ENCODE measurements at places on chromosomes 7 and 10.
A peak's percentile ranks its signal among the peaks of the same experiment; 100 is the strongest.

DNA sequence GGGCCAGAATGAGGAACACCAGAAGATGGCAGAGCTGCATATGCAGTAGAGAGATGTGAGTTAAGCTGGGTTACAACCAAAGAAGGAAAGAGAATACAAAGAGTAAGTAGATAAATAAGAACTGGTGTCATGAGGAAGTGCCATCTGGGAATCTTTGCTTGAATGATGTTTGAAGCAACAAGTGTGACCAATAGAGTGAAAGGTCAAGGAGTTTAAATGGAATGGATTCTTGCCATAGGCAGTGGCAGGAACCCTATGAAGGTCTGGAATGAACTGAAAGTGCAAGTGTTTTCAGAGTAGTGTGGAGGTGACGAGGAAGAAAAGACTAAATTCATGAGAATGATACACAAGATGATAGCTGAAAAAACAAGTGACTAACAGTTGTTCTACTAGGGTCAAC lies 21.6 kb downstream of the MEST start:
- ATAC-seq = no peak

- no peak for ATAC-seq
Measured at GRCh38 chr7:77731716-77732115, 35.5 kb downstream of the RSBN1L start.

DNA sequence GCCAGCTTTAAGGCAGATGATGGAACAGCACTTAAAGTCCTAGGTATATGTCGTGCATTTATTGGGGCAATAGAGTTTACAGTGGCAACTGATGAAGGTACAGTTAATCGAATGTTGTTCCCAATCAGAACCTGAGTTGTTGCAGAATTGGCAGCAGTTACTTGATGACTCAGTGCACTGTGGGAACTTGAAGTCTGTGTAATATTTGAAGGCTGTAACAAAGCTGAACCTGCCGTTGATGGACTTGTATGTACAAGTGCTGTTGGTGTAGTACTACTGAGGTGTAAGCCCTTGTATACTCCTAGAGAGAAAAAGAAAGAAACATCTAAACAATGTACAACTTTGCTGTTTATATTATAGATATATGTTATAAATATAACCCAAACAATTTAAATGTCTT lies 75.3 kb downstream of the EPC1 start:
- no peak for ATAC-seq

DNA sequence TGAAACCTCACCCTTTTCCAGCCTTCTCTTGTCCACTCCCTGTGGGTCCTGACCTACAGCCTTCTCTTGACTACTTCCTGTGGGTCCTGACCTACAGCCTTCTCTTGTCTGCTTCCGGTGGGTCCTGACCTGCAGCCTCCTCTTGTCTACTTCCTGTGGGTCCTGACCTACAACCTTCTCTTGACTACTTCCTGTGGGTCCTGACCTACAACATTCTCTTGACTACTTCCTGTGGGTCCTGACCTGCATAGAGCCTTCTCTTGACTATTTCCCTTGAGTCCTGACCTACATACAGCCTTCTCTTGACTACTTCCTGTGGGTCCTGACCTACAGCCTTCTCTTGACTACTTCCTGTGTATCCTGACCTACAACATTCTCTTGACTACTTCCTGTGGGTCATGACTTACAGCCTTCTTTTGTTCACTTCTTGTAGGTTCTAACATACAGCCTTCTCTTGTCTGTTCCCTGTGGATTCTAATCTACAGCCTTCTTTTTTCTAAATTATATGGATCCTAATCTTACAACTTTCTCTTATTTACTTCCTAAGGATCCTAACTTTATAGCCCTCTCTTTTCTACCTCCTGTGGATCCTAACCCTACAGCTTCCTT lies 36.5 kb downstream of the C10orf71 start:
- ATAC-seq = no peak

GRCh38 chr10:72048450-72049124 lies 39.8 kb downstream of the SPOCK2 start:
- peak; percentile 93 for ATAC-seq

GRCh38 chr7:73850781-73851207 lies 8.5 kb upstream of the METTL27 start:
- ATAC-seq = peak; percentile 76
